ENCODE measurements at places on chromosomes 2 and 18.

DNA sequence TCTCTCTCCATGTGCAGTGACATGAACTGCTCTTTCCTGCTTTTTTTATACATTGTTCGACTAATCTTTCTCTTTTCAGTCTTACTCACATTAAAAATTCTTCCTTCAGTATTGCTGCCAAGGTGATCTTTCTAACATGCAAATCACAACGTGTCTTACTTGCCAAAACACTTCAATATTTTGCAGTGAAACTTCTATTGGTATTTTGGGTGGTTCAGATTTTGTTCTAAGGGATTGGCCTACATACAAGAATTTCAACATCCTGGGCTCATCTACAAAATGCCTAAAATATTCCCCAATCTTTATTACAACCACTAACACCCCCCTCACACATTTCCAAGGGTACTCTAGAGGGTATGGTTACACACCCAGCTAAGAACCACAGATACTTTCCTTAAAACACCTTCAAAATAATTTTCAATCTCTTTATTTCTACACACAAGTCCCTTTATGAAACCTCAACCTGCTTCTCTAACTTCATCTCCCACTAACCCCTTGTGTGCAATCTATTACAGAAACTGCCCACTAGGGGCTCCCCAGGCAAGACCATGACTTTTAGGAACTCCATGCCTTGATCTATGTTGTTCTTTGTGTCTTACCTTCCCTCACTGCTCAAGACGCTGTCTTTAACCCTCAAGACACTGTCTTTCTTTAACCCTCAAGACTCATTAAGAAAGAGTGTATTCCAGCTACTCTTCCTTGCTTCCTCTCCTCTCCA lies 50.9 kb downstream of the COL3A1 start:
- no peak for DNase-seq

DNA sequence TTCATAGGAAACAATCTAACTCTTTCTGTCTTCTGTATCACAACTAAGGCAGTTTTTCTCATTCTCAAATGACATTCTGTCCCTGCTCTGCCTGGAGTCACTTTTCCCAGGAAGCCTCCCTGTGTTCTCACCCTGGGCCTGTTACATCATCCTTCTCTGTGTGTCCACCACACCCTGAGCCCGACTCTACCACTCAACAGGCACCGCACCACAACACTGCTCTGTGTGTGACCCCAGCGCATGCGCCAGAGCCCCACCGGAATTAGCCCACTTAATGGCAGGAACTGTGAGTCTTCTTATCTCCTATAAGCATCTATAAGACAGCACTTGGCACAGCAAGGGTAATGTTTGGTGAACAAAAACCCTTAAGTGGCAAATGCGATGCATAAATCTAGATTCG lies 32.3 kb downstream of the TGFBRAP1 start:
- no peak for DNase-seq

DNA sequence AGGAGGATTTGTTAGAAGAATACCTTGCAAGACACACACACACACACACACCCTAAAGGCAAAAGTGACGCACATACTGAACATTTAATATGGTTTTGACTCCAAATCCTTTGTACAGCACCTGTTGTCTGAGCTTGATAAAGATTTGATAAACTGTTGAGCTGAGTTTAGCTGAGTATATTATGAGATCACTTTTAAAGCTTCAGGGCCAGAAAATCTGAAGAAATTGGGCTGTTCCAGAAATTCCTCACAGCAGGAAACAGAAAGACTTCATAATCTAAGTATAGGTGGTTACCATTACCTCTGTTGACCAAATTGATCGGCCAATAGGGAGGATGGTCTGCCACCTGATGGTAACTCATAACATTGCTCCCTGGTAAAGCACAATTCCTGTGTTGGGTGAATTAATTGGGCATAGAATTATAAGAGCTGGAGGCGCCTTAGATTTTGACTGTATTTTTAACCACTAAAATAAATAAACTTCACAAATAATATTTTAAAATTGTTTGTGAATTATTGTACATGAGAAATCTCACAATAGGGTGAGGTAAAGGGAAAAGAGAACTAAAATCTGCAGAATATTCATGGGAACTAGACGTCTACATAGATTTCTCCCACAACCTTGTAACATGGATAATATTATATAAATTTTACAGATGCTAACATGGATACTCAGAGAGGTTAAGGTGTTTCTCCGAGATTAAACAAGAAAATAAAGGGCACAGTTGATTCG lies 21.8 kb upstream of the RPIA start:
- DNase-seq: no peak

DNA sequence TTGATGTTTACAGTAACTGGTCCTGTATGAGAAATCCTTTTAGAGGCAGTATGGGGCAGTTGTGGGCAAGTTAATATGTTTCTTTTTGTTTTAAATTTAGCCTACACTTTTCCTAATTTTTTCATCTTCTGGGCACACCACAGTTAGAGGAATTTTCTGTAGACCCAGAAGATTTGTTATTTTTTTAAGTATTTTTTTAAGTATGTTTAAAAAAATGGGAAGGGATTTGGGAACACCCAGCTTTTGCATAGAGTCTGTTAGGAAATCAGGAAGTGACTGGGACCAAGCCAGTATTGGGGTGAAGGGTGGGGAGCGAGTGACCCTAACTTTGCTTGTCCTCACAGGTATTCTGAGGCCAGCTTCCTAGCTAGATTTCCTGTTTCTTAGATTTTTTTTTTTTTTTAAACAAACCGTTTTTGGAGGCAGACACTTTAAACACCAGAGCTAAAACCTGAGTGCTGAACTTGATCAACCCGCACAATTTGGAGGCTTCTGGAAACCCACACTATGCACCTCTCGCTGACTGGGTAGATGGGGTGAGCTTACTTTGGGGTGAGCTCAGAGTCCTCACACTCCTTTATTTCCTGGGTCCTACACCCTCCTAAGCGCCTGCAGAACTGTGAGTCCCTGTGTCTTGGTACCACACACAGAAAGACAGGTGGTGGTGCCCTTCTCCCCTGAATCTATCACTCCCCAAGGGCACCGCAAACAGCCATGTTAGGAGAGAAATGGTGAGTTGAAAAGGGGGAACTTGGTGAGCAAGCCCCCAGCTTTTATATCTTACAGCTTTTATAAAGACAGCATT lies 5.2 kb downstream of the GATA6 start:
- no peak for DNase-seq

- no peak for DNase-seq
These were observed 24.8 kb downstream of the SANBR start for GRCh38 chr2:61090386-61090921.

DNA sequence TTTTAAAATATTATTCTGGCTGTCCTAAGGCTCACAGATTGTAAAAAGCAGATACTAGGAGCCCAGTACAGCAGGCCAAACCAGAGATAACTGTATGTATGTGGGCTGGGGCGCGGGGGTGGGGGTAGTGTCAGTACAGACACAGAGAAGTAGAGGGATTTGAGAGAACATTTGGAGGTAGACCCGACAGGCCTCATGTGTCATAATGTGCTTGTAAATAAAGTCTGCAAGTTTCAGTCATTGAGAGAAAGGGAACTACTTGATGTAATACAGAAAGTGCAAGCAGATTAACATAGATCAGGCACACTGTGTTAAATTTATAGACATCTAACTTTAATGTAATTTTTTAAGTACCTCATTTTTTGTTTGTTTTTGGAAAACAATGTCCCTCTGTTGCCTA lies 7.4 kb upstream of the POLI start:
- no peak for DNase-seq

- DNase-seq: no peak
These were observed 143.4 kb downstream of the NDUFA10 start for GRCh38 chr2:239881561-239882320.

GRCh38 chr2:132470746-132471145 lies 54.1 kb downstream of the GPR39 start:
- no peak for DNase-seq

DNA sequence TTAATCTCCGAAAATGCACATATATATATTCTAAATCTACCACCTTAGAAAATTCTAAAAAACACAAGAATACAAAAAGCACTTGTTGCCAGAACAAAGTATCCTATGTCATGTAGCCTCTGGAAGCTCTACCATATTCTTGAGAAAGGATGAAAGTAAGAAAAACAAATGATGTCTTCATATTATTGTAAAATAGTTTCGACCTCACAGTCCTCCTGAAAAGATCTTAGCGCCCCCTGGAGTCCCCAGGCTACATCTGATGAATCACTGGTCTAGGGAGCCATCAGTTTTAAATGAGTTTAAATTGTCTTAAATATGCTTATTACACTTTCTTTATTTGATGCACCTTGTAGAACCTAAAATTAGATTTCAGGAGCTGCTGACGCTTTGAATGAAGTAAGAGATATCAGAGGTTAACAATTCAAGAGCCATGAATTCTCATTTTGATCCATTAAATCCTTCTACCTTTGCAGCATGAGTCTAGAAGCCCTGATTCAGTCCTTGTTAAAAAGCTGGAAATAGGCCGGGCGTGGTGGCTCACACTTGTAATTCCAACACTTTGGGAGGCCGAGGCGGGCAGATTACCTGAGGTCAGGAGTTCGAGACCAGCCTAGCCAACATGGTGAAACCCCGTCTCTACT lies 138.8 kb downstream of the MCFD2 start:
- DNase-seq: no peak

- no peak for DNase-seq
These were observed 45.2 kb upstream of the IL1RL1 start for GRCh38 chr2:102266204-102266603.

- DNase-seq: no peak
These were observed 1.7 kb upstream of the HOXD12 start for GRCh38 chr2:176097820-176098365.

- no peak for DNase-seq
These were observed 61.0 kb upstream of the AGPS start for GRCh38 chr2:177331466-177331997.

- DNase-seq: no peak
These were observed 75.4 kb downstream of the STK25 start for GRCh38 chr2:241432824-241433448.

DNA sequence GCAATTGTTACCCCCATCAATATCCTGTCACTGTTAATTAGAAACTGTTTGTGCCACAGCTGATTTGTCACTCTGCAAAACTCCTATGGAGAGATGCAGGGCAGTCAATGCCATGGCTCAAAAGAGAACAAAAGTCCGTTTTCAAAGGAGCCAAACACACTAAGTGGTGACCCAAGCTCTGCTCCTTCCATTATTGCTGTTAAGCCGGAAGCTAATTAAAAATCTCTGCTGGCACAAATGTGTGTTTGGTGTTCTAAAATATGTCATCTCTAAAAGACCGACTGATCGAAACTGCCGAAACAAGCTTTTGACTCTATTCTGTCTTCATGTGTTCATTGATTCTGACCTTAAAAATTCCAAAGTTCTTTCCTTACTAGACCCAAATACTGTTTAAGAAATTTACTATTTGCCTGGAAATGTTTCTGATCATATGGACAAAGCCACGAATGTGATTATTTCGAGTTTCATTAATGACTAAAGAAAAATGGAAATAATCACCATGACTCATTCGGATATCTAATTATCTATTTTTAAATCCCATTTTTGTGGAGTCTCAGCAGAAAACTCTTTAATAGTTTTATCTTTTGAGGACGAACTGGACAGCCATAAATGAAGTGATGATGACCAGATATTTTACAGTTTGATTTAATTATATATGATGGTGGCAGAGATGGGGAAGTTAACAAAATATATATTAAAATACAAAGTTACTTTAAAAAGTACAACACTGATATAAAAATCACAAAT lies 287.6 kb downstream of the SOCS6 start:
- DNase-seq: no peak

DNA sequence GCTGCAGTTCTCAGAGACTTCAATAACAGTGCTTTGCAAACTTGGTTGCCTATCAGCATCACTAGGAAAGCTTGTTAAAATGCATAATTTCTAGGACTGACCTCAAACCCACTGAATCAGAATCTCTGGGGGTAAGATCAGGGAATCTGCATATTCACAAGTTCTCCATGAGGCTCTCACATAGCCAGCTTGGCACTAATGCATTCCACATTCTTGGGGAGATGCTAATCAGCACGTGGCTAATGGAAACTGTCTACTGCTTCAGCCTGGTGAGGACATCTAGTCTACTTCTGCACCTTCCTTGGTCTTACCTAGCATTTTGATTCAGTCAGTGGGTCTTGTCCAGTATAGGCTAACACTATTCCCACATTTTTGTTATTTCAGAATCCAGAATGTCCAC lies 56.3 kb downstream of the RBKS start:
- no peak for DNase-seq

- DNase-seq: no peak
These were observed 108.2 kb downstream of the ZNF516 start for GRCh38 chr18:76386886-76387285.

DNA sequence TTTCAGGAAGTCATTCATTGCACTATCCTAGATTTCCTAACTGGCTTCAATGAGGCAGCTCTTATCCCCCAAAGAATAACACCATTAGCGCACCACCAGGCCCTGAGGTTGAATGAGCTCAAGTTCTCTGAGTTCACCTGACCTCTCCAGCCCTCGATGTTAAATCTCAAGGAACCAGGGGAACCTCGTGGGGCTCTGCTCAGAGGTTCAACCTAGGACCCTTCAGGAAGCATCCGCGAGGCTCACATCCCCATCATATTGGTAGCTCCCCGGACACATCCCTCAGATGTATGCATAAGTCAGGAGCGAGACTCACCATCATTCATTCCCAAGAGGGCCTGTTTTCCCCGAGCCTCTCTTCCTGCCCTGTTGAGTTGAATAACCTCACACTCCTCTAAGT lies 145.6 kb upstream of the KLHL29 start:
- DNase-seq: no peak

- no peak for DNase-seq
These were observed 70.3 kb downstream of the ARL4C start for GRCh38 chr2:234426616-234427015.

DNA sequence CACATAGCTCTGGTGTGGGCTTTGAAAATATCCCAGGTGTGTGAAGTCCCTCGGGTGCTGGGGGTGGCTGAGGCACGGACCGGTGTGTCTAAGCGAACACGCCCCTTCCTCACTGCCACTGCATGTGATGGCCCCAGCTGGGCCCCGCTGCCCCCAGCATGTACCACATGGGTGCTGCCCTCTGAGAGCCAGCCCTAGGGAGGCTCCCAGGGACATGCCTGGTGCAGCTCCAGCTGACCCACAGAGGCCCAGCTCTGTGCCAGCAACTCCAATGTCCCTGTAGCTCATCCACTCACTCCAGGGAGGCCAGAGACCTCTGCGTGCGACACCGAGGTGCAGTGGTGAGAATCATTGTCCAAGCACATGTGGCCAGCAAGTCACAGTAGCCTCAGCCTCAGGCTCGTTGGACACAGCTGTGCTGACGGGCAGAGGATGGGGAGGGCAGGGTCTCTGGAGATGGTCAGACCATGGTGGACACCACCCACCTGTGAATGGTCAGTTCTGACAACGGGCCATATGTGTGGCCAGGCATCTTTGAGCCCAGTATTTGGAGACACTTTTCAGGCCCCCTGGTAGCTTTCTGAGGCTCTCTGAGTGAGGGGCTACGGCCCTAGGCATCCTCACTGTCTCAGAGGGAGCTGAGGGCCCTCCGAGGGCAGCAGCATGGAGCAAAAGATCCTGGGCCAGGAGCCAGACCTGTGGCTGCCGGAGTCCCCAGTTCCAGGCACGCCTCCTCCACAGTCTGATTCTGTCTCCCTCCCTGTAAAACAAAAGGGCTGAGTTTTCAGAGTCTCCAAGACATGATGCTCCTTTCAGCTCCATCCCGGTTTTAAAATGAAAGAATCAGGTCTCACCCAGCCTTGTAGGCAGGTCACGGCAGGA lies 220.7 kb downstream of the NDUFA10 start:
- DNase-seq: no peak

Data from chondrocyte (in vitro differentiated cells).